GM20000 (cell line): ENCODE measurements at places on chromosomes 3 and 15.

- no peak for DNase-seq
These were observed 80.1 kb upstream of the TRIM42 start for GRCh38 chr3:140597792-140598191.

- no peak for DNase-seq
These were observed 90.4 kb downstream of the ISL2 start for GRCh38 chr15:76426941-76427340.

DNA sequence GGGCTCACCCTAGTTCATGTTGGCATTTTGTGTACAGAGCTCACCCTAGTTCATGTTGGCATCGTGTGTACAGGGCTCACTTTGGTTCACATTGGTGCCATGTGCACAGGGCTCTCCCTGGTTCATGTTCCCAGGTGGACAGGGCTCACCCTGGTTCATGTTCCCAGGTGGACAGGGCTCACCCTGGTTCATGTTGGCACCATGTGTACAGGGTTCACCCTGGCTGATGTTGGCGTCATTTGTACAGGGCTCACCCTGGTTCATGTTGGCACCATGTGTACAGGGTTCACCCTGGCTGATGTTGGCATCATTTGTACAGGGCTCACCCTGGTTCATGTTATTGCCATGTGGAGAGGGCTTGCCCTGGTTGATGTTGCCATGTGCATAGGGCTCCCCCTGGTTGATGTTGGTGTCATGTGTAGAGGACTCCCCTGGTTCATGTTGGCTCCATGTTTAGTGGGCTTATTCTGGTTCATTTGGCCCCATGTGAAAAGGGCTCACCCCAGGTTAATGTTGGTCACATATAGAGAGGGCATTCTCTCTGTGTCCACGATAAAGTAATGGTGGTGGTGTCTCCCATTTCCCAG lies 31.7 kb upstream of the NR2C2 start:
- no peak for DNase-seq

DNA sequence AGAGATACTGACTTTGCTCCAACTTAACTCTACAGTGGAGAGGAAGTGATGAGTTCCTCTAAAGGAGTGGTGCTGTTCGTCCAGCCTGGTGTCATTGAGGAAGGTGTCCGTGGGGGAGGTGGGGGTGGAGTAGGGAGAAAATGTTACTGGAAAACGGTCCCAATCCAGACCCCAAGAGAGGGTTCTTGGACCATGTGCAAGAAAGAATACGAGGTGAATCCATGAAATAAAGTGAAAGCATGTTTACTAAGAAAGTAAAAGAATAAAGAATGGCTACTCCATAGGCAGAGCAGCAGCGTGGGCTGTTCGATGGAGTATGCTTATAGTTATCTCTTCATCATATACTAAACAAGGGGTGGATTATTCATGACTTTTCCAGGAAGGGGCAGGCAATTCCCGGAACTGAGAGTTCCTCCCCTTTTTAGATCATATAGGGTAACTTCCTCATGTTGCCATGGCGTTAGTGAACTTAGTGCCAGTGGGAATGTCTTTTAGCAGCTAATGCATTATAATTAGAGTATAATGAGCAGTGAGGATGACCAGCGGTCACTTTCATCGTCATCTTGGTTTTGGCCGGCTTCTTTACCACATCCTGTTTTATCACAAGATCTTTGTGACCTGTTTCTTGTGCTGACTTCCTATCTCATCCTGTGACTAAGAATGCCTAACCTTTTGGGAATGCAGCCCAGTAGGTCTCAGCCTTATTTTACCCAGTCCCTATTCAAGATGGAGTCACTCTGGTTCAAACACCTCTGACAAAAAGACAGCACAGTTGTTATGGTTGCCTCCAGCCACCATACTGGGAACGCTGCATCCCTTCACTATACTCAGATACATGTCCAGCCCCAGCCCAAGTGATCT lies 38.6 kb downstream of the CLEC3B start:
- DNase-seq = no peak

DNA sequence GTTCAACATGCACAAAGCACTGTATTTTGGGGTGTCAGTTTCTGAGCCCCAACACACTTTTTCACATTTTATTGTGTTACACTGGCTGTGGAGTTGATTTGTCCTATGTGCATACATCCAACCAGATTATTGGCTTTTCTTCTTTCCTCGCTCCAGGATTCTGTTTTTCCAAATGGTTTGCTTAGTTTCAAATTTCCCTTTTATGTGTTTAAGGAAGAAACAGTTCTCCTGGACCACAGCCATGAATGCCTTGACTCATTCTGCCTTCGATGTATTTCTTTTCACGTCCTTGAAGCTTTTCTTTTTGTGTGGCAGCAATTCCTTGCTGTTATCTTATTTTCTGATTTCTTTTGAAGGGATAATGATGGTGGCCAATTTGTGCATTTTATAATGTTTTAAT lies 53.8 kb downstream of the CACNA2D3 start:
- DNase-seq = no peak

GRCh38 chr15:34693053-34693744 lies 61.6 kb downstream of the GJD2 start:
- DNase-seq = no peak

DNA sequence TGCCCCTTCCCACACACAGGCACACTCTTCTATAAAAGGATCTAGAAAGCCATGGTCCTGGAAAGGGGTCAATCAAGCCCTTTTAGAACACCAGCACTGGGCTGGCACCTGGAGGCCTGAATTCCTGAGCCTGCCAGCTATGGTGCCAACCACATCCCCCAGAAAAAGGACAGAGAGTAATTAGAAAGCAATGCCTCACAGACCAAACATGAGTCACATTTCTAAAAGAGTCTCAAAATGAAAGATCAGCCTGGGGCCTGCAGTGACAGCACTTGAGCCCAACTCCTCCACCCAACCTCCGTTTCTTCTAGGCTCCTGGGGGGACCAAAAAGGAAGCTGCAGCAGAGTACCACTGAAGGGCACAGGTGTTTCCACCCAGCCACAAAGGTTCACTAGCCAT lies 14.1 kb downstream of the MYLK start:
- DNase-seq = no peak

DNA sequence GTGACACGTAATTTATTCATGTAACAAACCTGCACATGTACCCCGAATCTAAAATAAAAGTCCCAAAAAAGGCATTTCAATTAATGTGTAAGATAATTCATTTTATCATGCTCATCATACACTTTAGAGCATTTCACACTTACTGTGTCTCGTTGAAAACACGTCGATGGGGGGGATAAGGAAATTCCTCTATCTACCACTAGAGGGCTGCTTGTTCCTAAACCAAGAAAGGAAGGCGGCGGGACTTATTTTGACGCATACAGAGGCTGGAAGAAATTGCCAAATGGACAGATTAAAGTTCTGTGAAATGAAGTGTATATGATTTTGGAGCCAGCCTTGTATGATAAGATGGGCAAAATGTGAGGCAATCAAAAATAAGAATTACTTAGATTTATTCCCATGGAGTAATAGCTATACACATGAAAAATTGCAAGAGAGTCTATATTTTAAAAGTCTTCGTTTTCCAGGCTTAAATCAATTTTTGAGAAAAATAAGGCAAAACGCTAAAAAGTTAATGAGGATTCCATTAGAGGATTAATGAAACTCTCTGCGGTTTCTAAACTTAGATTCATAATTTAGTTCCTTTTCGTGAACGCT lies 346.8 kb downstream of the CNTN3 start:
- peak; percentile 13 for DNase-seq

DNA sequence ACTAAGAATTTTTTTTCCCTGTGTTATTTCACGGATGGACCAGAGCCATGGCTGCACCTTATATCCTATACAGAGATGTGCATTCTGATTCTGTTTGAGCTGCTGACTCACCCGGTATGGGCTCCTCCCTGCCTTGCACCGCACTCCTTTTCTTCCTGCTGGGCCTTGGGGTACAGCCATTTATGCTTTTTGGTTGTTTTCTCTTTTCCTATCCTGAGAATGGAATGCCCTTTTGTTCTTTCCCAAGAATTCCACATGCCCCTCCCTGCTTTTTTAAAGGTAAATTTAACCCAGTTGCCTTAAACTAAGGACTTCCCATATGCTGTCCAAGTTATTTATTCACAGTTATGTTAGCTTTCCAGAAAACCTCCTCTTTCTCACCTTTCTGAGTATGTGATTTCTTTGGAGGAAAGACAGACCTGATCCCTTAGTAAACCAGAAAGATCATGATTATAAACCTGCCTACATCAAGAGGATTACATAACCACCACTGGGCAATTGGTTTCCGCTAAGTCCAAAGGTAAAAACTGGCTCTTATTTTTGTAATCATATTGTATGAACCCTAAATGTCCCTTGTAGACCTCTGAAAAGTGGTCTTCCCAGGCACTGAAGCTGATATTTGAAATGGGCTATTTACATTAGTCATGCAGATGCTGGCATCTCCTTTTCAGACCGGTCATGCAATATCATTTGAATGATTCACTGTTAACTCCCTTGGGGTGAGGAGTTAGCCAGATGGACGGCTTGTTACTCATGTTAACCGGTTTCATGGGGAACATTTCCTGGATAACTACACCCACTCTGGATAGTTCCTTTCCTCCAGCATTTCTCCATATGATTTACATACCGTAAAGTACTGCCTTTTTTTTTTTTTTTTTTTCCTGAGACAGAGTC lies 45.5 kb downstream of the TMOD3 start:
- no peak for DNase-seq

GRCh38 chr3:187679638-187680396 lies 9.6 kb upstream of the SST start:
- DNase-seq = peak; percentile 77

GRCh38 chr3:17469954-17470353 lies 272.5 kb downstream of the TBC1D5 start:
- DNase-seq = no peak

GRCh38 chr3:121758727-121759450 lies 9.3 kb upstream of the GOLGB1 start:
- no peak for DNase-seq

GRCh38 chr15:69860321-69860720 lies 237.4 kb downstream of the TLE3 start:
- no peak for DNase-seq

GRCh38 chr15:43440721-43441281 lies 52.2 kb downstream of the TP53BP1 start:
- DNase-seq = peak; percentile 44

DNA sequence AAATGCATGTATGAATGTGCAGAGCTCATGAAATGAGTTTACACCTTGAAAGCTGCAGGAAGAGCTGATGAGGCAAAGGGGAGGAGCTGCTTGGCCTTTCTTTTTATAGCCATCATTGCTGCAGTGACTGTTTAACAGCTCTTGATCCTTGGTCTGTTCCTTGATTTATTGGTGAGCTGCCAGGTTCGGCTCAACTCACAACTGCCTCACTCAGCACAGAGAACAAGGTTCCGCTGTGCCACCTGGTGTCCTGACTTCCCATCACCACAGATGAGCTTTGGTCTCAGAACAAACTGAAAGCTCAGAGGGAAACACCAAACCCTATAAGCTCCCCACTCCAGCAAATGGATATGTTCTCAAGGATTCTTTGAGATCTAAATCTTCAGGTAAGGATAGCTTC lies 626.1 kb downstream of the MAGI1 start:
- no peak for DNase-seq

GRCh38 chr3:11913316-11913715 lies 66.6 kb upstream of the TAMM41 start:
- DNase-seq = no peak

DNA sequence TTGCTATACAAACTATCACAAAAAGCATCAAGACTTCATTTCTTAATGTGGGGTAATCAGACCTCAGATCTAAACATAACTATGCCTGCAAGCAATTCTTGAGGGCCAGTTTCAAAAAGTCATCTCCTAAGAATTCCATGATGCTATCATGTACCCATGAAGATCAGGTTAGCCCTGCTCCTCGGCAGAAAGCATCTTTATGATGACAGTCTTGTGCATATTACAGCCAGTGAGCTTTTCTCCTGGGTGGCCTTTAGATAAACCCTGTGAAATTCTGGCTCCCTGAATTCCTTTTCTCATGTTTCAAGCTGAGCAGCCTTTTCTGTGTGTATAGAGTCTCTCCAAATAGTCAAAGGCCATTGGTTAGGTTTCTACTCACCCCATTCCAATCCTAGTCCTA lies 201.9 kb upstream of the MCTP2 start:
- no peak for DNase-seq

DNA sequence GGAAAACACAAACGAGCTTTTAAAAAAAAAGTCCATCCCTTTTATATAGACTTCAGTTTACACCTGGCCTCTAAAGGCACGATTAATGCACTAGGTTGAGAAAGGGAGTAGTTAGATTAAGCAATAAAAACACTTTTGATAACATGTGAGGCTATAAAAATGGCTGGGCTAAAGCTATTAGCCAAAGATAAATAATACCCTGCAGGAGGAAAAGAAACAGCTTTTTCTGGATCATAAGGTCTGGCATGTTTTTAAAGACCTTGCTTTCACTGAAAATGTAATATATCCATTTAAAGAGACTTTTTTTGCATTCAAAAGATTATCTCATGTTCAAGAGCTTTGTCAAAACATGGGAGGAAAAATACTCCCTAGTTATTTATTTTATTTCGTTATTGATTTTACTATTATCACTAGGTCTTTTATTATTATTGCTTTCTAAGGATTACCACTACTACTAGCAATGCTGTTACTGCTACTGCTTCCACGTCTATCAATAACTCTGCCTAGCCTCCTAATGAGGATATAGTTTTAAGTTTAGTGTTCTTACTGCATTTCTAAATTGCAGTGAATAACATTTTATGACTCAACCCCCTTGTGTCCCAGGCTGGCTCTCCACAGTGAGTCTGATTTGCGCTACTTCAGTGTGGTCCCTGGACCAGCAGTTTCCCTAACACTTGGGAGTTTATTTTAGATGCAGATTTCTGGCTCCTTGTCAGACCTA lies 93.4 kb downstream of the THRB start:
- DNase-seq = no peak

DNA sequence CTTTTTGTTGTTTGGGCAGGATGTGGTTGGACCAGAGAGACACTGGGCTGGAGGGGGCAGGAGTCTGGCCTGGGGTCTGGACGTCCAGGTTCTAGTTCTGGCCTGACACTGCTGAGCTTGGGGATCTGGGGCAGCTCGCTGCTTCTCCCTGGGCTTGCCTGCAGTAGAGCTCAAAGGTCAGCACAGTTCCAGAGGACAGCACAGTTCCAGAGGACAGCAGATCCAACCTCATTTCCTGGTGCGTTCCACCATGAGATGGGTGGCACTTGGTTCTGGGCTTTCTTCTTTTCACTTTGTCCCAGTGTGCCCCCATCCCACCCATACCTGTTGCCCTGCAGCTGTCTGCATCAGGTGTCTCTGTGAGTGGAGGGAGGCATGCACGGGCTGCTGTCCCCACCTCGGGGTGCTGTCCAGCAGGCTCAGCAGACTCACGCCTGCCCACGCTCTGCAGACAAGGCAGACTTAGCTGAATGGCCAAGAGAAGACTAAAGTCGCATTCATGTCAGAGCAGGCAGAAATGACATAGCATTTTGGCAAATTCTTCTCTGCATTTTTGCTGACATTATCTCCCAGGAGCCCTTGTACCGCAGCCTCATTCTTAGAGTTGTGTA lies 16.7 kb downstream of the CACNA2D3 start:
- no peak for DNase-seq

- DNase-seq = no peak
These were observed 40.4 kb downstream of the PRR23E start for GRCh38 chr3:127233371-127233770.

- DNase-seq = no peak
These were observed 49.2 kb downstream of the NEK10 start for GRCh38 chr3:27319847-27320526.

GRCh38 chr3:38311476-38311875 lies 29.4 kb downstream of the SLC22A14 start:
- DNase-seq = no peak
